ENCODE measurements at places on chromosomes 7 and 10. TPM values are rescaled to one million over a fixed set of nuclear protein-coding genes. Genes with fewer than 3 reads are reported as not detected.

DNA sequence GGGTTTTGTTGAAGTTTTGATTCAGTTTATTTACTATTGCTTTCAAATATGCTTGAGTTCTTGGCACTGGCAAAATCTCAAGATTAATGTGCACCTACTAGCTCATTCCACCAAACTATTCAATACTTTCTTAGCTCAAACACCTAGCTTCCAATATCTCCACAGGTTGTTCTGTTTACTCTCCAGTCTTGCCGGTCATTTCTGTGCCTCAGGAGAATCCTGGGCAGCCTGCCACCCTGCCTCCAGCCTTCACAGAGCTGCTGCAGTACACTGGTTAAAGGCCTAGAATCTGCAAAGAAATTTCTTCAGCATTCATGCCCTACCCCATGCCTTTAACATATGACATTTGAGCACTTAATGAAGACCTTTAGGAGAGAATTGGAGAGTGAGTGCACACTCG is 4.0 kb upstream of the TMEM106B start:
- no peak for DNase-seq

- DNase-seq = no peak
These were observed 190.4 kb downstream of the AHR start for GRCh38 chr7:17488829-17489228.

PPP1R17 gene
- not detected for total RNA-seq

- DNase-seq = no peak
These were observed 10.8 kb upstream of the PVRIG start for GRCh38 chr7:100208911-100209408.

DNA sequence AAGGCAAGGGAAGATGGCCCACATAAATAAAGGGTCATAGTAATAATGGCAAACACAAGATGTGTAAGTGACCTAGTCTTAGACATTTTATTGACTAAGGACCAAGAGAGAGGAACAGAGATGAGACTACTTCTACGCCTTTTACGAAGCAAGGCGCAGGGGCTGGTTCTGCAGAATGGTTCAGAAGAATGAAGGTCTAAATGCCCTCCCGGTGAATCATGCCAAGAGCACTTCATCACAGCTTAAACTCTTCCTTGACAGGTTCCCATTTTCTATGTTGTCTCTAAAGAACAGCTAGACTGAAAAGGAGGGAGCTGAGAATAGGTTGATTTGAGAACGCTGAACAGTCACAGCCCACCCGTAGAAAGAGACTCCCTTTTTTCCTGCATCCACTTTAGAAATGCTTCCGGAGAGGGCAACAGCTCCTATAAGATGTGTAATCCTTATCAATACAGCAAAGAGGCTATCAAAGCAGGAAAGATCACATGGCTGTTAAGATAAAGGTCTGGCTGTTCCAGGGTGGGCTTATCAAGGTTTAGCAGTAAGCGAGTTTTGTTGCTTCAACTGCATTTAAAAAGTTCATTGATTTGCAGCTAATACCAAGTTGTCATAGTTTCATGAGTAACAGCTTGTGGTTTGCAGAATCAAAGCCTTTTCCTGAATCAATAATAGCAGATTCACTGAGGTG is 93.4 kb upstream of the AUTS2 start:
- no peak for DNase-seq

OR2A5 gene
- total RNA-seq = not detected

RAB18 gene
- 107 TPM for total RNA-seq

AKR1C8 gene
- total RNA-seq = 1.3 TPM

LAMB1 gene
- total RNA-seq = 421 TPM

ZNF679 gene
- not detected for total RNA-seq

- DNase-seq = no peak
These were observed 234.5 kb upstream of the TCF7L2 start for GRCh38 chr10:112715581-112715980.

DNA sequence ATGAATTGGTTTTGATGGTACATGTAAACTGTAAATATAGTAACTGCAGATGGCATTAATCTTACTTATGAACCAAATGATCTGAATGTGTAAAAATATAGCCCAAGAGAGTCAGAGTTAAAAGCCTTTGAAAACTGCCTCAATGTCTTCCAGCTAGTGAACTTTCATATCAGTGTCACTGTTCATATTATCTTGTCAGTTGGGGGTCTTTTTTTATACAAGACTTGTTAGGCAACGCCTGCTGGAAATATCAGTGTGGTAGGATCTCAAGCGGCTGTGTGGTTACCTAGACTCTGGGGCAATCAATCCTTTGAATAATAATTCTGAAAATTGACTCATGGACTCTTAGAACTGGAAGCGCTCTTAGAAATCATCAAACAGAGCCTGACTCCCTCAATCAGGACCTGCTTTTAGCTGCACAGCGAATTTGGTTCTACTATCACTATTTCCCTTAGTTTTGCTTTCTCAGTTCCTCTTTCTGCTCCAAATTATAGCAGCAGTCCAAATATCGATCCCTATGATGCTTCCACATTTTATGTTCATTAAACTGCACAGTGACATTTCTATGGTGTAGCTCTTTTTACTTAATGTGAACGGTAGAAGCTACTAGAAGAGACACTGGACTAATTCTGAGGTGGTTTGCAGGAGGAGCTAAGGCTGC is 100.1 kb upstream of the COL1A2 start:
- DNase-seq = no peak

GRCh38 chr7:66050990-66051448 is 24.6 kb upstream of the ASL start:
- DNase-seq = no peak

DNA sequence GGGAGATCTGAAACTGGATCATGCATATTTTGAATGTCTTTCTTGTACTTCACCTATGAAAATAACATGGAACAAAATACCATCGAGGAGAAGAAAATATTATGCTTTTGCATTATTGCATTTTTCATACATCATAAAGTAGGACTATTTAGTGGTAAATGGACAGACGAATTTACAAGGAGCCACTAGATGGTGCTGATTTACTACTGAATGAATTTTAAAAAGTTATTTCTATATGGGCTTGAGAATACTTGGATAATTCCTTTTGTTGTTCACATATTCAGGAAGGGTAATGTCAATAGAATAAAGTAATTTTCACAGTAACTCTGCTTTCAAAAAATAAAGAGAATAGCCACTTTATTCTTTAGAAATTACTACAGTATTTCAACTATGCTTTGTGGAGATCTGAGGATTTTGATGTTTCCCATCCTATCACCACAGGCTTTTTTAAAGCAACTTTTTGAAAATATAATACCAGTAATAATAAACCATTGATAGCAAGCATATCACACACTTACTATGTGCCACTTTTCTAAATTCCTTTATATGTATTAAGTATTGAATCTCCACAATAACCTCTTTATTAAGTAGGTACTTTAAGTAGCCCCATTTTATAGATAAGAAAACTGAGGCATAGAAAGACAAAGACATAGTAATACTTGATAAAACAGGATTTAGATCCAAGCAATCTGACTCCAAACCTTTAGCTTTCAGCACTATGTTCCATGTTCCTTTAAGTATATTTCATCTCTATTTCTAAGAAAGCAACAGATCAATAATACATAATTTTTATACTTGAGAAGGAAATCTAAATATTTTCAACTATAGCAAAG is 38.6 kb downstream of the NEBL start:
- no peak for DNase-seq

GRCh38 chr10:117075064-117075463 is 63.0 kb downstream of the VAX1 start:
- DNase-seq = no peak

FKBP6 gene
- not detected for total RNA-seq

- DNase-seq = no peak
These were observed 6.8 kb upstream of the TAS2R40 start for GRCh38 chr7:143214789-143215679.

DNA sequence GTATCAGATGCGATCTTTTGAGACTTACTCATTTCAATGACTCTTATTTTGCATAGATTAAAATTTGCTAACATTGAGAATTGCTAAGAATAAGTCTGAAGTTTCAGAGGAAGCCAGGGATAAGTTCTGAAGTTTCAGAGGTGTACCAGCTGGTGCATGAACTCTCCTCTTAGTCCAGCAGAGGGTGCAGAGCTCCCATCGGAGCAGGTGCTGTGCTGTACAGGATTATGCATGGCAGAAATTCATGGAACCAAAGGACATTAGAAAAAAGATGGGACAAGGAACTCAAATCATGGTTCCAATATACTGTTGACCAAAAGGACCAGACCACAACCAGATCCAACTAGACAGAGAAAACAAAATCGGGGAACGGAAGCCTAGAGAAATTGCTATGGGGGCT is 41.9 kb downstream of the MGAM2 start:
- no peak for DNase-seq

RARRES2 gene
- total RNA-seq = 210 TPM

DNA sequence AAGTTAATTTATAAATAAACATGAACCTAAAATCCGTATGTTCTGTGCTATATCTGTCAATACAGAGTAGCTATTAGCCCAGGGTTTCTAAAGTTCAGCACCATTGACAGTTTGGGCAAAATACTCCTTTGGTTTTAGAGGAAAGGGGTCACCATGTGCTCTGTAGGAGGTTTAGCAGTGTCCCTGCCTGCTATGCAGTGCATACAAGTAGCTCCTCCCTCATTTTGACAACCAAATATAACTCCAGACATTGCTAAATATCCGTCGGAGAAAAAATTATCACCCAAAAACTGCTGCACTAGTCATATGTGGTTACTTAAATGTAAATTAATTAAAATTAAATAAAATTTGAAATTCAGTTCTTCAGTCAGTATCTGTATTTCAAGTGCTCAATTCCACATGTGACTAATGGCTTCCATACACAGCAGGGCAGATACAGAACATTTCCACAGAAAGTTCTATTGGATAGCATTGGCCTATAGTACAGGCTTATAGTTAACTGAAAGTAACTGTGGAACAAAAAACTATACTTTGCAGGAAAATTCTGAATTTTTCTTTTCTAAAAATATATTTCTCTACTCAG is 6.4 kb downstream of the UPF2 start:
- no peak for DNase-seq

DNA sequence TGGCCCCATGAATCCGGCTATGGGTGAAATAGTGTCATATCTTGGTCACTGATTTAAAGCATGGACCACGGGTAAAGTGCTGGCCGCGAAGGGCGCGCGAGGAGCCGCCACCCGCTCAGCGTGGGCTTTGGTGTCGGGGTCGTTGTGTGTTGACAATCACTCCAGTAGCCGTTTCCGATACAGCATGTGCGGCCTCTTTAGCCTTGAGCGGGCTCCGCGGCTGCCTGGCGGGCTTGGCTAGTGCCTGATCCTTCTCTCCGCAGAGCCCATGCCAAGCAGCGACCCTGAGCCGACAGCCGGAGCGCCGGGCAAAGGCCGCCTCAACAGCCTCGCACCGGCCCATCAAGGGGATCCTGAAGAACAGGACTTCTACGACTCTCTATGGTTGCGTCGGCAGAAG is 105.9 kb downstream of the SLC37A3 start:
- no peak for DNase-seq

AGAP9 gene
- total RNA-seq = 4.7 TPM

DNA sequence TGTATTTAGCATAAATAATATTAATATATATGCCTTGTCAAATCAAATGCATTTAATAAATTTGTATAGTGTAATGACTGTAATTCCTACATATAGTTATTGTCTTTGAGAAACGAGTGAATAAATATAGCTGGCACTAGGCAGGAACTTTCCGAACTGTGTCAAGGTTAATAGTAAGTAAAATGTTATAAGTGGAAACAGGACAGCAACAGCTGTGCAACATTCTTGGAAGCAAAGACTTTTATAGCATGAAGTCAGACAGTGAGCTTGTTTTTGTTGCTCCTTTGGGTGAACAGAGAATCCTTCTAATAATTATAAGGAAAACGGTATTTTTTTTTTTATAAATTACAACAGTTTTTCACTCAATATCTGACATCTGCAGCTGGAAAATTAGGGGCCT is 14.0 kb upstream of the EXOC6 start:
- DNase-seq = no peak

DNA sequence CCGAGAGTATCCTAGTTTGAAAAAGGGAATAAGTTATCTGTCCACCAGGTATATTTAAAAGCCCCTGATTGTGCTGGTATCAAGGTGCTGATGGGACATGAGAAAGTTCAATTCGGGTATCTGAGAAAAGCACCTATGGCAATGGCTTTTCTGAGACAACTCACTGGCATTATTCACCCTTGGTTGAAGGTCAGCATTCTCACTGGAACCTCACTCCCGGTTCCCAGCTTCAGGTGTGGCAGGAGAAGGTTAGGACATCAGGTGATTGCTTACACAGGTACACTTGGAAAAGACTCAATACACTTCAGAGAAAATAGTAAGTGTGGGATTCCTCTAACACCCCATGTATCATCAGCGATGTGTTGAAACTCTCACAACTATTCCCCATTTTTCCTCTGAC is 643.1 kb downstream of the INHBA start:
- no peak for DNase-seq

HOXA5 gene
- 15.3 TPM for total RNA-seq

- peak; percentile 87 for DNase-seq
These were observed 20.7 kb upstream of the ZMIZ1 start for GRCh38 chr10:79047875-79048638.

- DNase-seq = no peak
These were observed 44.0 kb downstream of the IMMP2L start for GRCh38 chr7:111518264-111518663.

- DNase-seq = no peak
These were observed 620 bp downstream of the ZNF117 start for GRCh38 chr7:64990216-64990615.

- no peak for DNase-seq
These were observed 383.4 kb upstream of the ADARB2 start for GRCh38 chr10:2120746-2121145.

GRCh38 chr10:128526791-128527375 is 400.7 kb upstream of the MKI67 start:
- no peak for DNase-seq

GDF2 gene
- total RNA-seq = not detected

FLNC gene
- 16.2 TPM for total RNA-seq

AKR1C4 gene
- not detected for total RNA-seq

CYP17A1 gene
- total RNA-seq = not detected

- DNase-seq = no peak
These were observed 208.0 kb downstream of the ZNF365 start for GRCh38 chr10:62582101-62582705.

DNA sequence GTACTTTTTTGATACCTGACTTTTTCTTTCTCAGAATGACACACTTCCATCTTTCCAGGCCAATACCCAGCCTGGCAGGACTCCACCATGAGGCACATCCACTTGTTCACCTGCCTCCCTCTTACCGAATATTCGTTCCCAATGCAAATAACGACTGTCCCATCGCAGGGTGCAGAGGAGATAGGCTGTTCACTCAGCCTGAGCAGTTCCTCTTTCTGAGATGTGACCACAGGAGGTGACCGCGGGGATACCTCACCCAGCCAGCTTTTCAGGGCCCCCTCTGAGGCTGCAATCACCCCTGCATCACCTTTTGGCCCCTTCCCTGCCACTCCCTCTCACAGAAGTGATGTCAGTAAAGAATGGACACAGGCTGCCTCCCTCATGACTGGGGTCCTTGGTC is 28.3 kb downstream of the PTPRN2 start:
- no peak for DNase-seq

ADAM8 gene
- total RNA-seq = 12.0 TPM

GRCh38 chr7:89474456-89474855 is 678.9 kb upstream of the TEX47 start:
- DNase-seq = no peak

TRIP6 gene
- 71.0 TPM for total RNA-seq

GRCh38 chr10:71006506-71006905 is 118.1 kb upstream of the PCBD1 start:
- no peak for DNase-seq

- no peak for DNase-seq
These were observed 66.2 kb downstream of the TBXAS1 start for GRCh38 chr7:139895141-139895829.
